Activated T-helper 17 cell treated with anti-CD3 and anti-CD28 coated beads, Interleukin-2, amount 50 U/mL, for 72 hours (primary cell): ENCODE measurements at places on chromosomes 2 and 18. TPM values are rescaled to one million over a fixed set of nuclear protein-coding genes. Genes with fewer than 3 reads are reported as not detected.

GRCh38 chr18:41004324-41004723, 950.7 kb upstream of the PIK3C3 start:
- no peaks in the 10 kb centered on the region for H3K4me1 ChIP-seq
- H3K36me3 ChIP-seq: no peaks in the 10 kb centered on the region
- no peak for ATAC-seq

PRKAG3 gene
- not detected for total RNA-seq

POTEC gene
- total RNA-seq: 0.04 TPM

- peaks cover 28% of the 10 kb centered on the region for H3K4me1 ChIP-seq
- peak; percentile 56 for ATAC-seq
- H3K36me3 ChIP-seq: no peaks in the 10 kb centered on the region
- H3K27me3 ChIP-seq: no peaks in the 10 kb centered on the region
Observed at GRCh38 chr2:191571163-191571769, 106.7 kb upstream of the NABP1 start.

DNA sequence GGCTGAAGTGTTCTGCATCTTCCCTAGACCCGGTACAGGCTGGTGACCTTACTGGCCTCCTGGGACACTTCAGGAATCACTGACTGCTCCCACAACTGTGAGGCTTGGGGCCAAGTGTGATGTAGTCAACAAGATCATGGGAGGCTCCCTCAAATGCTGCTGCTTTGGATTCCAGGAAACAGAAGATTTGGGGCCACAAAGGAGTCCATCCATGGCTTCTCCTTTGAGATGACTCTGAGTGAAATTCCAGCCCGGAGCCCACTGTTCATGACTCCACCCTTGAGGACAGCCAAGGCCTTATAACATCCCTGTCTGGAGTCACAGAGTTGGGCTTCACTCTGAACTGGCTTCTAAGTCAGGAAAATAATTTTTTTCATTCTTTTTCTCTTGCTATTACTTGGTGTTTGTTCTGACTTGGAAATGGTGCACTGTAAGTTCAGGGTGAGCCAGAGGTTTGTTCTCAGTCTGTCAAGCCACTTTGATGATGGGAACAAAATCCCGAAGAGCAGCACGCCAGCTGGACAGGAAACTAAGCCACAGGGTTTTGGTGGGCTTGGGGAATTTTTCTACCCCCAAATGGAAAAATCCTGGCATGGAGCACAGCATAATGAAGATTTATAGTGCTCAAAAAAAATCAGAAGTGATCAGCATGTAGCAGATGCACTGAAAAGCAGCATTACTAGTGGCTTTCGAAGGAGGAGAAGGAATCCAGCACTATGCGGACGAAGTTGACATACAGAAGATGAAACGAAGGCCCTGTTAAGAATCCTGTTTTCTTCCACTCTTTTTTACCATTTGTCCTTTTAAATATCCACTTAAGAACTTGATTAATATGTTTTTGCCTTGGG, 98.1 kb upstream of the ZFP36L2 start:
- H3K27me3 ChIP-seq: no peaks in the 10 kb centered on the region
- ATAC-seq: no peak
- H3K36me3 ChIP-seq: peaks cover 34% of the 10 kb centered on the region
- H3K4me3 ChIP-seq: no peak overlapping the region
- no peak overlapping the region for H3K27ac ChIP-seq

DTNA gene
- 0.15 TPM for total RNA-seq

- peak overlapping the region; percentile 43 for H3K4me3 ChIP-seq
- H3K4me1 ChIP-seq: peaks cover 28% of the 10 kb centered on the region
- no peaks in the 10 kb centered on the region for H3K27me3 ChIP-seq
- peak; percentile 58 for ATAC-seq
Observed at GRCh38 chr2:6945087-6945813, 28.0 kb downstream of the RNF144A start.

STPG4 gene
- total RNA-seq: 0.50 TPM
